Activated naive CD4-positive, alpha-beta T cell treated with anti-CD3 and anti-CD28 coated beads for 36 hours (primary cell): ENCODE measurements at places on chromosomes 3 and 15. TPM values are rescaled to one million over a fixed set of nuclear protein-coding genes. Genes with fewer than 3 reads are reported as not detected.

GRCh38 chr3:133374708-133375402, 25.0 kb upstream of the BFSP2 start:
- no peak for DNase-seq

DNA sequence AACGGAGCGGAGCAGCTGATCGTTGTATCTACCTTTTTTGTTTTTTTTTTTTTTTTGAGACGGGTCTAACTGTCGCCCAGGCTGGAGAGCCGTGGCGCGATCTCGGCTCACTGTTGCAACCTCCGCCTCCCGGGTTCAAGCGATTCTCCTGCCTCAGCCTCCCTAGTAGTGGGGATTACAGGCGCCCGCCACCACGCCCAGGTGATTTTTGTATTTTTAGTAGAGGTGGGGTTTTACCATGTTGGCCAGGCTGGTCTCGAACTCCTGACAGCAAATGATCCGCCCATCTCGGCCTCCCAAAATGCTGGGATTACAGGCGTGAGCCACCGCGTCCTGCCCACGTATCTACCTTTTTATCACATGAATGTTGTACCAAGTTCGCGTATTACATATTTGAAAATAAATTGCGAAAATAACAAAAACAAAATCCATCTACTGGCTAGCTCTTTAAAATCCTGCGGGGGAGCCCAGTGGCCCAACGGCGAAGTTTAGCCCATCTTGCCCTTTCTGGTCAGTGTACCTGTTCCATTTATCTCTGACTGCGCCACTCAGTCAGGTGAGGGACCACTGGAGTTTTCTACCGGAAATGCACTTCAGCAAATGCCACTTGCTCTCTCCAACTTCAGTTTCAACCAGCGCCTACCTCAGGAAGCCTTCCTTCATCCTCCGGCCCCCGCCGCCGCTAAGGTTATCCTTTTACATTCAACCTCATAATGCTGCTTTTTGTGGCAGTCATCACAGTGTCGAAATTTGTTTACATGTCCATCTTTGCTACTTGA, 1.2 kb upstream of the EIF3J start:
- peak; percentile 54 for DNase-seq

DNA sequence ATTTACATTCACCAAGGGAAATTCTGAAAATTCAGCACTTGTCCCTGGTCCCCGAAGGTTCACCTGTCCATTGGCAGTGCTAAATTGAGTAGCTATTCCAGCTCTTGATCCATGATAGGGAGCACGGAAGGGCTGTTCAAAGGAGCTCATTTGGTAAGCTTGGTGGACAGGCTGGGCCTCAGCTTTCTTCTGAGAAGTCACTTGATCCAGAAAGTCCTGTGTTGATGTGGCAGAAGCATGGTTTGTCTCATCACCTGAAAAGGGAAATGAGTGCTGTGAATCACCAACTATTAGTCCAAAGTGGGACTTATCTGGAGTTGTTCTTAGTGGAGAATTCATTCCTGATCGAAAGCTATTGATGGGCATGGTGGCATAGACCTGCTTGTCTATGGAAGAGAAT, 19.9 kb upstream of the SLC12A8 start:
- DNase-seq, result peak; percentile 23

DNA sequence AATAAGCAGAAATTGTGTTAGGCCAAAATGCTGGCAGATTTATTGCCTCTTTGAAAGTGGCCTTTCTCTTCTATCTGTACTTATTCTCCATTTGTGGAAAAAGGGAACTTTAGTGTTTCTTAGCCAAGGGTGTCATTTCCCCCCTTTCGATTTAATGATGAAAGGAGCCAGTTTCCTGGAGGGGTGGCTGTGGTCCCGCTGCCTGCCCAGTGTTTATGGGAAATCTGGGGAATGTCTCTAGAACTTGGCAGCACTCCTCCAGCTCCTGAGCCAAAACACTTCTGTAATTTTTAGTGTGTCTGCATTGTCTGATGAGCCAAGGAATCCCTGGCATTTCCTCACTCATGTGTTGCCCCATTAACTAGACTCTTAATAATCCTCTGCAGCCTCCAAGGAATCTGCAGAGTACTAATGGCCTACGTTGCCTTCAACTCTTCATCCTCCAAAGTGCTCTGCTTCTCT, 448.8 kb downstream of the GRM7 start:
- no peak for DNase-seq

- no peak for DNase-seq
These were observed 74.6 kb downstream of the IQSEC1 start for GRCh38 chr3:12998648-12999047.

- DNase-seq, result peak; percentile 29
These were observed 863 bp downstream of the PSMA4 start for GRCh38 chr15:78540871-78541743.

DNA sequence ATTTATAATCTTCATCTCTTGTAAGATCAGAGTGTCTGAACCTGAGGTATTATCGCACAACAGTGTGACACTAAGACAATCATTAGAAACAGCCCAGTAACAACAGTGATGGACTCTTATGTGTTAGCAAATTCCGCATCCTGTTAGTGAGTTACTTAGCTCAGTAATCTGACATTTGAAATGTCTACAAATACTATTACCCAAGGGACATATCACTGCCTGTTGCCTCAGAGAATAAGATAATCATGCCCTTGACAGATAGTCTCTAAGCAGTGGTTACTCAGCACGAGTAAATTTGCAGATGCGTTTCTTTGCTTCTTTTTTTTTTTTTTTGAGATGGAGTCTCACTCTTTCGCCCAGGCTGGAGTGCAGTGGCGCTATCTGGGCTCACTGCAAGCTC, 13.4 kb upstream of the RTP1 start:
- no peak for DNase-seq

- DNase-seq, result no peak
These were observed 47.0 kb downstream of the GNB4 start for GRCh38 chr3:179404307-179404706.

DNA sequence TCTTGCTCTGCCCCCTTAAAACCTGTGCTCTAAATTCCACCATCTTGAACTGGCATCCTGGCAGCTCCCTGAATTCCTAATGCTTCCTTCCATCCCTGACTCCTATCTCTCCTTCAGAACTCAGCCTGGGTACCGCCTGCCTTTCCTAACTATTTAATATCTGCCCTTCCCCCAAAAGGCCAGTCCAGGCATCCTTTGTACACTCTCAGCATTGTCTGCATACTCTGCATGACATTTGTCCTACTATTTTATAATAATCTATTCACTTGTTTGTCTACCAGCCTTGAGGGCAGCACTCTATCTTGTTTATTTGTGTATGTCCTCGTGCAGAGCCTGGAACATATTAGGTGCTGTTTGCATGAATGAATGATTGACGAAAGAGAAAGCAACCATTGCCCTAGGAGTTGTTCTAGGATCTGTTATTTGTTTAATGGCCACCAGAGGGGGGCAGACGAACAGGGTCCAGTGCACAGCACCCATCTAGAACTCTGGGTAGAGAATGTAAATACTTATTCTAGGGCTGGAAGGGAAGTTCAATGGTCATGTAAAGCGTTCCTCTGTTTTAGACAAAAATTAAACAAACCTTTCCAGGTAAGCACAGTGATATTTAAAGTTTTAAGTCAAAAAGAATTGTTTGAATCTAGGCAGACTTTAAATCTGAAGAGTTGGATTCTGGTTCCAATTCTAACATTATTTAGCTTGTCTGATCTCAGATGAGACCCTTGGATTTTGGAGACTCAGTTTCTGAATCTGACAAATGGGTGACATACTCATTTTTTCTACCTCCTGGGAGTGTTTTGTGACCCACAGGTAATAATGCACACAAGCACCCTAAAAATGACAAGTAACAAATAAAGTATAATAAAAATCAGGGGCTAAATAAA, 125.8 kb upstream of the GALNT15 start:
- DNase-seq, result peak; percentile 68

DNA sequence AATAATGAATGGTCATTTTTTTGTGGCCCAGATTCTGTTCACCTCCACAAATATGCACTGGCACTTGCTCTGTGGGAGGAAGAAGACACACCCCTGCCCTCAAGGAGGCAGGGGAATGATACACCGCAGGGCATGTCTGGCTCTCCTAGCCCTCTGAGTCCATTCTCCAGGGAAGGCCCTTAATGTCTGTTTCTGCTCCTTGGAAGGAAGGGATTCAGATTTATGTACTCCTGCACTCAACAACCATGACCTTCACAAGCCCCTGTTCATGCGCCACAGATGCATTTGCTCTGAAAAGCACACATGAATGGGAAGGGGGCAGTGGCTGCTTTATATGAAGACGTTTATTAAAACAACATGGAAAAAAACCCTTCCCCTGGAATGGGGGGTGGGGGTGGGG, 333.8 kb downstream of the EPHB1 start:
- no peak for DNase-seq

GRCh38 chr3:57434041-57434440, 110.1 kb downstream of the DNAH12 start:
- no peak for DNase-seq

- peak; percentile 64 for DNase-seq
These were observed 9.2 kb downstream of the TMPRSS7 start for GRCh38 chr3:112043621-112044201.

- DNase-seq, result peak; percentile 85
These were observed 333.9 kb downstream of the PTPRG start for GRCh38 chr3:61894988-61895935.

DNA sequence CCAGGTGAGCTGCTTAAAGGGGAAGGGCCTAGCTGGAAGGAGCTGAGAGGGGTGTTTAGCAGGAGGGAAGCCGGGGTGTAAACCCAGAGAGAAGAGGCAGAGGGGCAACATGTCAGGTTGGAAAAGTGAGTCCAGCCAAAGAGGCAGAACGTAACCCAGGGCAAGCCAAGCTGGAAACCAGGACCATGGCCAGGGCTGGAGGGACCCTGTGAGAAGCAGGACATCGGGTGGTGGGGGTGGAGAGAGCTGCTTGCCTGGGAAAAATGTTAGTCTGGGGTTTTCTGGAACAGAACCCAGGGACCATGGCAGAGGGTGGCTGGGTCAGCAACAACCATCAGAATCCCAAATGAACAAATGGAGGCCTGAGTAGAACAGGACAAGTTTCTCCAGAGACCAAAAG, 32.6 kb downstream of the SEMA5B start:
- no peak for DNase-seq

DNA sequence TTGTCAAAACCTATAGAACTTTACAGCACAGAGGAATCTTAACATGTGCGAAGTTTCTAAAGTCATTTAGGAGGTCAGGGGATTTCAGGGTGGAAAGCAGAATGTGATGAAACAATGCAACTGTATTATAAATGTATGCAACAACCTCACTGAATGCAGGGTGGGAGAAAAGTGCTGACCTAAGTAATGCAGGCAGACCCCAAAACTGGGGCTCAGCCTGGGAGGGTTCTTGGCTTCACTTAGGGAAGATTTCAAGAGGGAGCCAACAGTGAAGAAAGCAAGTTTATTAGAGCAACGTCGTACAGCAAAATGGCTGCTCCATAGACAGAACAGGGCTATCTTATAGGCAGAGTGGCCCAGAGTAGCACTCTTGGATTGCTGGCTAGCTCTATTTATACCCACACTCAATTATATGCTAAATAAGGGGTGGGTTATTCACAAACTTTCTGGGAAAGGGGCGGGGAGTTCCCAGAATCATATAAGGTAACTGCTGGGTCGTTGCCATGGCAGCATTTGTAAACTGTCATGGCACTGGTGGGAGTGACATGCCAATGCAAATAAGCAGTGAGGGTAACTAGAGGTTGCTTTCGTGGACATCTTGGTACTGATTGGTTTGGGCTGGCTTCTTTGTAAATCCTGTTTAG, 14.2 kb upstream of the CAND2 start:
- DNase-seq, result no peak

DNA sequence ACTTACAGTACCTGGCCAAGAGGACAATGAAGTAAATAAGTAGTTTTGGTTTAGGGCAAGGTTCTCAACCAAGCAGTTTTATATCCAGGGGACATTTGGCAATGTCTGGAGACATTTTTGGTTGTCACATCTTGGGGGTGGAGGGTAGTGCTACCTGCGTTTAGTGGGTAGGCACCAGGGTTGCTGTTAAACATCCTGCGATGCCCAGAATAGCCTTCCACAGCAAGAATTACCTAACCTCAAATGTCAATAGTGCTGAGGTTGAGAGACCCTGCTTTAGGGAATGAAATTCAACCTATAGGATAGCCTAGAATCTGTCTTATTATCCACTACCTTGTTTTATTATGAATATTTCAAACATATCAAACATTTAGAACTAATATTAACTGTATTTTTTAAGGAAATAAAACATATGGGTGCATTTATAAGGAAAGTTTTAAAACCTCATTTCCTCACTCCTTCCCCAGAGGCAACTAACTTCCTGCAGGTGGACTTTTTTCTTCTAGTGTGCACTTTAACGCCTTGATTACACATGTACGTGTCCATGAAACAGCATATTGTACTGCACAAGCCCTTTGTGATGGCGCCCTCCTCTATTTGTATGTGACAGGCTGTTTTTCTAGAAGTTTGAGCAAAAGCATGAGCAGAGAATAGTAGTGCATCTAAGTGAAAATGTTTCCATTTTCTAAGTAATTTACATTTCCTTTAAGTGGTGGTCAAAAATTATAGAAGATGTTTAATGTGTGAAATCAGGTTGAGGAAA, 57.1 kb downstream of the TRAK1 start:
- DNase-seq, result no peak

DNA sequence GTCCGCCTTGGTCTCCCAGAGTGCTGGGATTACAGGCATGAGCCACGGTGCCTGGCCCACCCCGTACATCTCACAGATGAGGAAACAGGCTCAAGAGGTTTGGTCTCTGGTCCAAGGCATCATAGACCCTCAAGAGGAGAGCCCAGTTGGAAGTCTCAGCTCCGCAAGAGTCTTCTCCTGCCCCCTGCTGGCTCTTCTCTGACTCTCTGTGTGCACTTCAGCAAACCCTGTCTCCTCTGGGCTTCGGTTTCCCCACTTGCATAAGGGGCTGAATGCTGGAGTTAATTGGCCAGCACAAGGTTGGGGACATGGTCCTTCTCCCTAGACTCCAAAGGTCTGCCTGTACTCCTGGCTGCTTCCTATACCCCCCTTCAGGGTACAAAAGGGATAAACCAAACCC, 3.9 kb downstream of the MST1R start:
- DNase-seq, result peak; percentile 22

GRCh38 chr3:109059264-109059663, 58.7 kb downstream of the MORC1 start:
- DNase-seq, result no peak

DNA sequence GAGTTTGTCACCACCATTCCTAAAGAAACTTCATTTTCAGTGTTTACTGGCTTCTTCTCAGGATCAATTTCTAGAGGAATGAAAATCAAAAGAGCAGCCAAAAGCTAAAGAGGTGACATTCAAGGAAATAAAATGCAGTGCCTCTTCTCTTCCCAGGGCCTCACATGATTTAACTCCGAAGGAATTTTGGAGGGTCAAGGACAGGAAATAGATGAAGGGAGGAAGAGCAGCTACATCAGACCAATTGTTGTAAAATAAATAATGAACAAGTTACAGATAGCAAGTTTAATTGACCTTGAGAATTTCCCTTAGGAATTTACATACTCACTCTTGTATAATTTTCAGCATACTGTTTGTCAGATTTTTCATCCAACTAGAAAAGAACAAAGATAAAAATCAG, 78.1 kb downstream of the LRRFIP2 start:
- DNase-seq, result no peak

The TIMP4 gene
- not detected for total RNA-seq

The PDZRN3 gene
- not detected for total RNA-seq

The MANF gene
- total RNA-seq, result 91.7 TPM

The CYP1A2 gene
- total RNA-seq, result not detected

The ARPIN gene
- not detected for total RNA-seq

The SNX22 gene
- 0.19 TPM for total RNA-seq

The CFAP100 gene
- not detected for total RNA-seq

The GTF2A2 gene
- total RNA-seq, result 146 TPM
